ENCODE measurements at places on chromosomes 11 and 22.

DNA sequence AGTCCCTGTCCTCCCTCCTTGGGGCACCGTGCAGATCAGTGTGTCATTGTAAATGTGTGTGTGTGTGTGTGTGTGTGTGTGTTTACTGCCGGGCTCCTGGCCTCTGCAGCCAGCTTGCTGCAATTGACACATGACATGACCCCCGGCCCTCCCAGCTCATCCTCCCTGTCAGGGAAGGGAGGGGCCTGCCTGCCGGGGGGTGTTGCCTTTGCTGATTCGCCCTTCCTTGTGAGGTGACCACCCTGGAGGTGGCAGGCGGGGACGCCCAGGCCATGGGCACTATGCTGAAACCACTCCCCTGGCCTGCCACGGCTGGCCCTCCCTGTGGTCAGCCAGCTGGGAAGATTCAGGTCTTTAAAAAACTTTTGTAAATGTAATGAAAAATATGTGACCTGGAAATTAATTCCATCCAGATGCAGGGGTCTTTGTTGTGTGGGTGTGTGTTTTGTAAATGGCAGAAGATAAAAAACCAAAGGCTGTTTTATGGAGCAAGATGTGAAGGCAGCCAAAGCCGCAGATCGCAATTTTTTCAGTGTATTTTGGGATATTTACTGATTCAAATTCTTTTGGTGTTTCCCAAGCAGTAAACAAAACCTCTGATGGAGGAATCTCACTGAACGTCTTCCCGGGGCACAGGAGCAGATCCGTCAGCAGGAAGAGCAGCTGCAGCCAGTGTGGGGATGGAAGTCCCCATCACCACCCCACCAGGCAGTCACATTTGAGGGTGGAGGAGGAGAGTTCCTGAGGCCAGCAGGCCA lies 23.2 kb downstream of the SHISAL1 start:
- no peak for DNase-seq

DNA sequence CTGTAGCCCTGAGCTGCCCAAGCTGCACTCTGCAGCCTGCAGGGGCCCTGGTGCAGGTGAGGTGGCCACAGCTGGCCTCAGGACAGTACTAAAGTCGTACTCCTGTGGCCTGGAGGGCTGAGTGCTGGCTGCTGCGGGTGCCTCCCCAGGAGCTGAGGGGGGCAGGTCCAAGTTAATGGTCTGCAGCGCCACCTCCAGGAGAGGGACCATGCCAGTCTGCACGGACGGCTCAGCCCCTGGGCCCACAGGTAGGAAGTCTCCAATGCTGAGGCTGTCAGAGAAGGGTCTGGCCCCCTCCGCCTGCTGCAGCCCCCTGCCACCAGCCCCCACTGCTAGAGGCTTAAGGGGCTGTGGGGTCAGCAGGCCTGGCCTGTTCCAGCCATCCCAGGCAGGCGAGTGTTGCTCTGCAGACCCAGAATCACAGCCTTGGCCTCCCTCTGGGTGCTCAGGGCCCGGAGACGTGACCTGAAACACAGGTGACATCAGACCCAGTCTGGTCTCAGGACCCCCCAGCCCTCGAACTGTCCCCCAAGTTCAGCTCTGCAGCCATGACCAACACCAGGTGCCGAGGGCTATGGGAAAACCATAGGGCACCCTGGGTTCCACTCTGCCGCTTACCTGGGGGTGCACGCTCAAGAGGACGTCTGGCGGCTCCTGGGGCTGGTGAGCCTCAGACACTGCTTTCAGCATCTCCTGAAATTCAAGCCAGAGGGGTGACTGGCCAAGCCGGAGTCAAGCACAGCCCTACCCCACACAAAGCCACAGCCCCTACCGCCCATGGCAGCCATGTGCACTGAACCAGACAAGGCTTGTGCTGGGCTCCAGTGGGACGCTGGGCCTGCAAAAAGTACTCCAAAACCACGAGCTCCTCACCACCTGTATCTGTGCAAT lies 20.8 kb downstream of the SELENOO start:
- no peak for DNase-seq

DNA sequence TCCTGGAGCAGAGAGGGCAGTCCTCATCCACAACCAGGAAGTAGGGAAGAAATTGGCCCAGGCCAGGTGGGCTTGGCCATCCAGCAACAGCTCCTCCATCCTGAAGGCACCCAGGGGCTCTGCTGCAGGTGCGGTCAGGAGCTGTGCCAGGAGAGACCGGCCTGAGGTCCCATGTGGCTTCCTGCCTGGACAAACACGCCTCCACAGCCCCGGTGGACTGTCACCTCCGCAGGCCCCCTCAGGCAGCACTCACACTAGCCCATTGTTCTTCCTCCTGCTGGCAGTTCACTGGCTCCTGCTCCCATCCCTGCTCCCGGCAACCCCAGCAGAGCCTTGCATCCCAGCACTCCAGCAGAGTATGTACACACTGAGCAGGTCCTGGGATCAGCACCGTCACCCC lies 16.0 kb upstream of the POU2AF1 start:
- no peak for DNase-seq

- no peak for DNase-seq
Observed at GRCh38 chr22:48778308-48779195, 1049.1 kb downstream of the BRD1 start.

DNA sequence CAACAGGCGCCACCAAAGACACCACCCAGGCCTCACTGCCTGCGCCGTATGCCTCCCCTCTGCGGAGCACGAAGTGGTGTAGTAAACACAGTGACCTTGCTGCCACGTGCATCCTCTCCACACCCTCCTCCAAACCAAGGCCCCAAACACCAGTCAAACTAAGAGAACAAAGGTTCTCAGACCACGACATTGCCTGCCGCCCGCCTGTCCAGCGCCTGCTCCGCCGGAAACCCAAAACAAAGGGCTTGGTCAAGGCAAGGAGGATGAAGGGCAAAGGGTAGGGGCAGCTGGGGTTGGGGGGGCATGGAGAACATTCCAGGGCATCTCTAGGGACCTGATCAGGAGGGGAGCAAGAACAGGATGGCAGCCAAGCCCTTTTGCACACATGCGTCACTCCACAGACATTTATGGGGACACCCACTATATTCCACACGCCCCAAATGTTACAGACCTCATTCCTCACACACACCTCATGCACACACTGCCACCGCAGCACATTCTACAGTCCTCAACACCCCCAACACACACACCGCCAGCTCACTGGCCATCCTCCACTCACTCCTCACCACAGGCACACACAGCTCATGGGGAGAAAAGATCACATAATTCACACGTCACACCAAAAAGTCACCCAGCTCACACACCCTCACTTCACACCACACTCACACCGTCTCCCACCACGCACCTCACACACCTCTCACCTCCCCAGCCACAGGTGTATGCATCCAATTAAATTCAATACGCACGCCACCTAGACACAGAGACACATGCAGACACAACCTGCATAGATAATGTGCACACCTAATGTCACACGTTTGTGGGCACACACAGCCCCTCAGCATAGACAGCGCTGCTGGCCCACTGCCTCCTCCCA lies 34.5 kb downstream of the PDE2A start:
- no peak for DNase-seq

Measured in muscle of back (tissue), 13 donors.